ENCODE measurements at places on chromosomes 1 and 21.

GRCh38 chr1:74526708-74527107 lies 14.3 kb upstream of the LRRC53 start:
- DNase-seq, result no peak

GRCh38 chr1:43425045-43425444 lies 28.7 kb downstream of the HYI start:
- no peak for DNase-seq

DNA sequence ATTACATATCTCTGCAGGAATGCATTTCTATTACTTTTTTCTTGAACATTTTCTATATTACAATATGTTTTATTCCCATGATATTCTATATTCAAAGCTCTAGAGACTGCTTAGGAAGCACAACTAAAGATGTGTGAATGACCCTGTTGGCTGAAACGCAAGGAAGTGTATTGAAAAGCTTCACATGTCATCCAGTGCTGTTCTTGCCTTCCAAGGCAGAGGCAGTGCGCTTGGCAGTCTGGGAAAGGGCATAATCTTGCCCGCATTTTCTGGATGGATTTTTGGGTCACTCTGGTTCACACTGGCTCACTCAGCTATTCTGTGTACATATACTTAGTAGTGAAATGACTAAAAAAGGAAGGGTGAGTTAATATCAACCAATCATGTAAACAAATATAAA lies 262.4 kb downstream of the PTPRC start:
- no peak for DNase-seq

DNA sequence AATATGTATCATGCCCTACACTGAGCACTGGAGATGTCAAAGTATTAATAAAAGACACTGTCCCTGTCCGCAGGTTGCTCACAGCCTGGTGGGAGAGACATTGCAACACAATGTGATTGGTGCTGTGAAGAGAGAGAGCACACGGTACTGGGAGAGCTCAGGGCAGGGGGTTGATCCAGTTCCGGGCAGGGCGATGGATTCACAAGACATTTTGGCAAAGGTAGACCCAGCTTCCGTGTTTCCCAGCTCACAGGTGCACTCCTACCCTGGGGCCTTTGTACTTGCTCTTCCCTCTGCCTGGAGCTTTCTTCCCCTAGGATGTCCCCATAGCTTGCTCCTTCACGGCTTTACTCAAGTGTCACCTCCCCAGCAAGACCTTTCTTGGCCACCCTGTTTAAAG lies 1.4 kb downstream of the PLA2G5 start:
- DNase-seq, result no peak

GRCh38 chr1:160581961-160582360 lies 2.7 kb upstream of the CD84 start:
- DNase-seq, result peak; percentile 67

- DNase-seq, result peak; percentile 90
These were observed 116.8 kb downstream of the TOMM20 start for GRCh38 chr1:235011599-235012435.

DNA sequence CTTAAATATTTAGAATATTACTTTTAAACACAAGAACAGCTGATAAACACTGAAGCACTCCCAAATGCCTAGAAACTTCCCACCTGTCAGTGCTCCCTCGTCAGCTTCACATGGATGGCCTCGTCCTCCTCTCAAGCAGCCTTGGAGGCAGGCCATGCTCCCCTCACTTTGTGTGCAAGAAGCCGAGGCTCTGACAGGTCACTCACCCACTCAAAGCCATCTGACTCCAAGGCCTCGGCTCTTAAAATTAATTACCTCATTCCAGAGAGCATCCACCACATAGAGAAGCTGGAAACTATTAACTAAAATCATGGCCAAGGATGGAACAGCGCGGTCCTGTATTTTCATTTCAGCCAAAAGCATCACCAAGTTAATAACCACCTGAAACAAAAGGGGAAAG lies 17.8 kb downstream of the LBR start:
- no peak for DNase-seq

DNA sequence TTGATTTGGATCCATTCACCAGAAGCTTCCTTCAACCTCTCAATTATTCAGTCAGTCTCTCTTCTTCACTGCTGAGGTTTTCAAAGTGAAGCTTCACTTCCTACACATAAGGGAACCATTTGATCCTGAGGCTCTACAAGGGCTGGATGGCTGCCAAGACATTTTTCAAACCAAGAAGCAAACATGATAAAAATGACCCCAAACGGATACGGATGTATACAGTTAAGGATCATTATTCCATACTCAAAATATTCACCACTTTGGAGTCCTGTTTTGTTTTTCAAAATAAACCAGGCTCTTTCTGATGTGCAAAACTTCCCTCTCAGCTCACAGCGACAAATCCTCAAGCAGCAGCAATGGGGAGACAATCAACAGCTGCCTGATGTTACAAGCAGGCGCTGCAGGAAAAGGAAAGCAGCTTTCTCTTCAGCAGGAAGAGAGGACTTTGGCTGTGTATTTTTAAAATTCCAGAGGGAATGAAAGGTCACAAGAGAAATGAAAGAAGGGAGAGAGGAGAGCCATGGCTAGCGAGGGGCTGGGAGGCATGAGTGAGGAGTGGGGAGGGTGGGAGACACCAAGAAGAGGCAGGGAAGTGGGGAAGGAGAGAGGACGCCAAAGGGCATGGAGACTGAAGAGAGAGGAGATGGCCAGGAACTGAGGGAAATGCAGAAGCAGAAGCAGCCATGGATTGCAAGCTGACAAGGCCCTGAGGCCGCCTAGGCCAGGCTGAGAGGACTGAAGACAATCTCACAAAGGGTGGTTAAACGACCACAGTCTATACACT lies 145.4 kb downstream of the SLC45A1 start:
- DNase-seq, result peak; percentile 46

DNA sequence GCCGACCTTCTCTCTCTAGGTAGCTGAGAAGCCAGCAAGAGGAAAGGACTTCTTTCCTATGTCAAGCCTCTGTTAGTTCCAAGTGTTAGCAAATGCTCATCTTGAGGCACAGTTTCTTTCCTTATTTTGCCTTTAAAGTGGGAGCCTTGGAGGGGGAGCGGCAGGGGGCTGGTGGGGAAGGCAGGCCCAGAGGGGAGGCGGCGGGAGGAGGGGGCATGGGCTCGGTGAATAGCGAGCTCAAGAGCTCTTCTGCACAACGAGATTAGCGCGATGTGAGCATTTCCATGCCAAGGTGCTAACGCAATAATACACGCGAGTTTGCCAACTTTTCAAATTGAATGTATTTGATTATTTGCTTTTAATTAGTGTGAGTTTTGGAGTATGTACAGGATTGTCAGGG lies 372.6 kb downstream of the RPS6KC1 start:
- no peak for DNase-seq

GRCh38 chr1:61277121-61277690 lies 194.8 kb downstream of the NFIA start:
- no peak for DNase-seq

DNA sequence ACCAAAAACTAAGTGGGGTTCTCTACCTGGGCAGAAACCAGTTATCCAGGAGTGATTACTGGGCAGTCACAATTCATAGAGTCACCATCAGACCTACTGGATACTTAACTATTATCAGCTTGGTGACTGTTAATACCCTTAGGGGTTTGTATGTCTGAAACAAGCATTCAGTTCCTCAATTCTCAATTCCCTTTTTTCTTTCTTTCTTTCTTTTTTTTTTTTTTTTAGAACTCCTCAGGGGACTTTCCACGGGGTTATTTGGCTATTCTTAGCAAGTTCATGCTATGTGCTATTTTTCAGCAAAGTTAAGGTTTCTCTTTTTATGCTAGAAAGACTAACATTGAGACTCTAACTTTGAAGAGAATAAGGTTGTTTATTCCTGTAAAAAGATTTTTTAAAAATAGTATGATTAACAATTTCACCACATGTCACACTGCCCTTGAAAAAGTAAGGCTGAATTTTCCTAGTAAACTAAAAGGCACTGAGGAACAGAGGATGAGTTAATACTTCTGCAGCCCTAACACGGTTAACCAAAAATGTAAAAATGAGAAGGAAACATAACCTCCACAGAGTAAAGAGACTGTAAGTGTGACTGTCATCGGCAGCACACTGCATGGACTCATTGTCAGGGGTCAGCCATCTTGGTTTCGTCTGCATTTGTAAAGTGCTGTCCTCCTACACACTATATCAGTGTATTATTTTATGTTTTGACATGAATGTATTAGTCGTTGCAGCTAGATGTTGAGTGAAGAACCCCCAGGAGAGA lies 310.2 kb downstream of the NTNG1 start:
- DNase-seq, result peak; percentile 5

DNA sequence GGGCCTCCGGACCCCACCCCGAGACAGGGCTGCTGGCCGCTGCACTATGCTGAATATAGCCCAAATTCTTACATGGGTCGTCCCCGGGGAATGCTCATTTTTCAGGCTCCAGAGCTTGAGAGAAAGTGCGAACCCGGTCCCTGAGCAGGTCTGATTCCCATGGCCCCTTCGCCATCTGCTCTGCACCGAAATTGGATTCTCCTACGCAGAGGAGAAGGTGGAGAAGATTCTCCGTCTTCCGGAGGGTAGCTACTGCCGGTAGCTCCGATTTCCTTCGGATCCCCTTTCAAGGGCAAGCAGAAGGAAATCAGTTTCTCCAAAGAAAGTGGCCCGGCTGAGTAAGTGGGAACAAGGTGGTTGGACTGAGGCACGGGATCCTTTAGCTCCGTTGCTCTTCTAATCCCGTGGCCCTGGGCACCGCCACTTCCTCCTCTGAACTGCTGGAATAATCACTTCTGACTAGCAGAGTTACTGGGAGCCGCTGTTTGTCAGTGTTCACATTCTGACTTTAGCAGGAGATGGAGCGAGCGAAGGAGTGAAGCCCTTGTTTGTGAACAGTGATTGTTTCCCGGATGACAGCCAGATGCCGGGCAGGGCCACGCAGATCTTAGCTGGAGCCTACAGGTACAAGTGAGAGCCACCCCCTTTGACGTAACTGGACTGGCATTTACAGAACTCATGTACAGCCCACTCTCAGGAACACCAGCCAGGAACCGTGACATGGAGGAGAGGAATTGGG lies 1.1 kb upstream of the ZNF496 start:
- DNase-seq, result peak; percentile 64

- DNase-seq, result no peak
These were observed 837 bp downstream of the NUDC start for GRCh38 chr1:26922431-26922729.

DNA sequence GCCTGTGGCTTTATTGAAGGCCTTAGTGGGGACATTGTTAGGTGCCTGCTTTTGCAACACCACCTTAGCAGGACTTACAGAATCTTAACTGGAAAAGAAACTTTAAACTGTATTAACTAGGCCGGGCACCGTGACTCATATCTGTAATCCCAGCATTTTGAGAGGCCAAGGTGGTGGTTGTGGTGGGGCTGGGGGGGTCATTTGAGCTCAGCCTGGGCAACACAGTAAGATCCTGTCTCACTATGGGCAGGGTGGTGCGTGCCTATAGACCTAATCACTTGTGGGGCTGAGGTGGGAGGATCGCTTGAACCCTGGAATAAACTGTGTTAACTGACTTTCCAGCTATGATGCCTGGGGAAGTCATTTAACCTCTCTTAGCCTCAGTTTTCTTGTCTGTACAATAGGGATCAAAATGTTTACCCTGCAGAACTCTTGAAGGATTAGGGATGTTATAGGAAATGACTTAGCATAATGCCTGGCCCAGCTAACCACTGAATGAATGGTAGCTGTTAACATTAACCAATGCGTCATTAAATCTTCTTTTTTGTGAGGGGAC lies 39.5 kb downstream of the IER5 start:
- peak; percentile 40 for DNase-seq

GRCh38 chr1:194512957-194513356 lies 1326.5 kb upstream of the B3GALT2 start:
- DNase-seq, result no peak

GRCh38 chr1:201085902-201086735 lies 26.1 kb downstream of the CACNA1S start:
- DNase-seq, result peak; percentile 70

DNA sequence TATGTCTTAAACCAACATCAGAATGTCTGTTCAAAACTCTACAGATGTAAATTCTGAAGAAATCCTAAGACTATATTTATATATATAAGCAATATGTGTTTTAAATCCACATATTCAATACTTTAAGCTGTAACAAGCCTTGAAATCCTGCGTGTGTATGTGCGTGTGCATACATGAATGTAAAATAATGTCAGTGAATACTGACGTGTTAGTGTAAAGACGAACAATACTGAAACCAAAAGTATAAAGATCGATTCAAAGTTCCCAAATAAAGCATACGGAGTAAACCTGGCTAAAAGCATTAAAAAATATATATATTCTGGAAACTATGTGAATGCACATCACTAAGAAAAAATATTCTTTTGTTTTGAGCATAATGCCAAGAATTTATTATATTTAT lies 668.6 kb upstream of the NCAM2 start:
- DNase-seq, result peak; percentile 82

- DNase-seq, result no peak
These were observed 38.2 kb downstream of the KCNAB2 start for GRCh38 chr1:6083801-6084446.

GRCh38 chr1:222880587-222880986 lies 65.7 kb downstream of the DISP1 start:
- DNase-seq, result no peak

- no peak for DNase-seq
These were observed 663.6 kb upstream of the PLXNA2 start for GRCh38 chr1:208907790-208908189.

DNA sequence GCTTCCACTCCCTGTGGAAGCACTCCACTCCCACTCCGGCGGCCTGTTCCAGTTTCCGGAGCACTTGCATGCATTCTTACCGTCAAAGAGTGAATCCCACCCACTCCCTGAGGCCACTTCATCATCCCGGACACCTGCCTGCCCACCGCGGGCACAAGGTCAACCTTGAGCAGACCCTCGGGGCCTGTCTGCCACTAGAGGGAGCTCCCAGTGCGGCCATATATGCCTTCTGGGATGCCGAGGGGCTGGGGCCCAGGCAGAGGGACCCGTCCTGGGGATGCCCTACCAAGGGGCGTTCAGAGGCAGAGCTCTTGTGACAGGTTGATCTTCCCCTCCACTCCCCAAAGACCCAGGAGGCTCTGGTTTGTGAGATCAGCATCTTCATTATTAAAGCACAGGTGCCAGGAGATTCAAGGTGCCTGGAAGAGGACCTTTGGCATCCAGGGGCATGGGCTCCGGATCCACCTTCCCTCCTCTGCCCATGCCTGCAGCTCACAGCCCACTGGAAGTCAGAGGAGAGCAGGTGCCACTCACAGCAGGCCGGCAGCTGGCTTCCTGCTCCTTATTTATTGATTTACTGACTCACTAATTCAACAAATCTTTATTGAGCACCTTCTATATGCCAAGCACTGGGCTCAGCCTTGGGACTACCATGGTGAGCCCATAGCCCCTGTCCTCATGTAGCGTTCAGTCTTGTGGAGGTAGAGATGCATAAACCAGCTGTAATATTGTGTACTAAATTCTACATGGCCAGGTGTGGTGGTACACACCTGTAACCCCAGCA lies 47.3 kb downstream of the UBIAD1 start:
- peak; percentile 27 for DNase-seq

GRCh38 chr1:226549937-226550671 lies 1.5 kb downstream of the STUM start:
- DNase-seq, result no peak

- no peak for DNase-seq
These were observed 35.4 kb downstream of the AK2 start for GRCh38 chr1:33001282-33001681.

GRCh38 chr1:97632075-97632474 lies 288.8 kb downstream of the DPYD start:
- no peak for DNase-seq
